ENCODE measurements at places on chromosomes 6 and 20. TPM values are rescaled to one million over a fixed set of nuclear protein-coding genes. Genes with fewer than 3 reads are reported as not detected.

GRCh38 chr6:14290772-14291330 is 173.3 kb downstream of the CD83 start:
- no peak for DNase-seq

DNA sequence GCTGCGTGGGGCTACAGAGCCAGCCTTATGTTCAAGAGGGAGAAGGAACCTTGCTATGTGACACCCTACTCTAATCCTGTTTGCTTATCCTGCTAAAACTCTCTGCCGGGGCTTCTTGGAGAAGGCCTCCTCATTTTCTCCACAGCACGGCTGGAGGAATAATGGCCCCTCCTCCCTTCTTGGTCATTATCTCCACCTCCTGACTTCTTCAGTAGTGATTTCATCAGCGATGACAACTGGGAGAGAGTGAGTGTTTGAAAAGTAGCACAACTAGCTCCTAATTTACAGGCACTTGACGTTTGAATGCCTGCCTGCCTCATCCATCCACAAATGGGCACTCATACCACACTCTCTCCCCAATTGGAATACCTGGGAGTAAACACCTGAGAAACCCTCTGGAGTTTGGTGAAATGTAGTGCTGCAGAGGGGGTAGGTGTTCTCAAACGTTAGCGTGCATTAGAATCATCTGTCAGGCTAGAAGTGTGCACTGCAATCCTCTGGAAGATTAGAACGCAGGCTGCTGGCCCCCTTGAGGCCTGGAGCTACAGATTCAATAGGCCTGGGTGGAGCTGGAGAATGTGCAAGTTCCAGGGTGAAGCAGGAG is 148.5 kb downstream of the FOXC1 start:
- DNase-seq: no peak

- no peak for DNase-seq
These were observed 68.0 kb upstream of the PIM1 start for GRCh38 chr6:37101991-37102298.

- no peak for DNase-seq
These were observed 491.3 kb upstream of the GJE1 start for GRCh38 chr6:141641406-141641805.

DNA sequence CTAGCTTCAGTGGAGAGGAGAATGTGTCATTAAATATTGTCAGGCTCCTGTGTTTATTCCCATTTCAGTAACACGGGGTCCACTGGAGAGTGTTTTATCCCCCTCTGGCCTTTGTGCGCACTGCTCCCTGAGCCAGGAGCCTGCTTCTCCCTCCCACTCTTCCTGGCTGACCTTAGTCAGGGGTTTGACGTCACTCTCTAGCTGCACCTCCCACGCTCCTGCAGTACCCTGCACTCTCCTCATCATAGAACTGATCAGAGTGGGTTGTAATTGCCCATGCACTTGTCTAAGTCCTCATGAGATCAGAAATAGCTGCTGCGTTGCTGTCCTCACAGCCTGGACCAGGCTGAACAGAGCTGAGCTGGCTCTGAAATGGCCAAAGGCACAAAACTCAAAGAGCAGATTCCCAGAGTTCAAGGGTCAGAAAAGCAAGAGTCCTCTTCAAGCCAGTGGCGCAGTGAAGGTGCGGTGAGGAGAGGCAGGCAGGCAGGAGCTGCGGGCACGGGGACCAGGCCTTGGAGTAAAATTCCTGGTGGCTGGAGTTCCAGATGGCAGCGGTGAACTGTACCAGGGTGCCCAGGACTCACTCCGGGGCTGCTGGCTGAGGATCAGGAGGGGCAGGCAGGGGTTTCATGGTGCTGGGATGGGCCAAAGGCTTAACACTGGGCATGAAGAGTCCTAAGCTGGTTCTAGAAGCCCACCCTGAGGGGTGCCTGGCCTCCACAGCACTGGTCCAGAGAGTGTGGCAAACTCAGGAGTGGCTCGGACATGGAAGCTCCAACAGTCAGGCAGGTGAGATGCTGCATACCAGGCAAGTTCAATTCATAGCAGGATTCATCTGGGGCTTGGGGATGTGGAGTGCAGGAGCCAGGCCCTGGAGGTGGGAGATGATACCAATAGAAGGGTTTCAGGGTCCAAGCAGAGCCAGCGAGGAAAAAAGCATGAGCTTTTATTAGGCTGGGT is 170.9 kb downstream of the SCP2D1 start:
- DNase-seq: peak; percentile 22

DNA sequence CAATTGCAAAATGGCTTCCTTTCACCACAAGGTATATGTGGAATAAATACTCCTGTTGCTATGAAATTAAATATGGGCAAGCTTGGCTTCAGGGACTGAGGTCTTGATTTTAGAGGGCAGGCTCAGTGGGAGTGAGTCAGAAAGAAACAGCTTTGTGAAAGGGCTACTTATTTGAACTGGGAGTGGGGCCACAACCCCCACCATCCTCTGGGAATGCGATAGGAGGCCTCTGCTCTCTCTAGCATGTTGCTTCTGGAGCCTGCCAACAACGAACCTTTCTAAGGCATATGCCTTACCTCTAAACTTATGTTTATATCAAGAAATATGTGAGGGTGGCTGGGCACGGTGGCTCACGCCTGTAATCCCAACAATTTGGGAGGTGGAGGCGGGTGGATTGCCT is 149.7 kb downstream of the LRRC1 start:
- DNase-seq: no peak

DNA sequence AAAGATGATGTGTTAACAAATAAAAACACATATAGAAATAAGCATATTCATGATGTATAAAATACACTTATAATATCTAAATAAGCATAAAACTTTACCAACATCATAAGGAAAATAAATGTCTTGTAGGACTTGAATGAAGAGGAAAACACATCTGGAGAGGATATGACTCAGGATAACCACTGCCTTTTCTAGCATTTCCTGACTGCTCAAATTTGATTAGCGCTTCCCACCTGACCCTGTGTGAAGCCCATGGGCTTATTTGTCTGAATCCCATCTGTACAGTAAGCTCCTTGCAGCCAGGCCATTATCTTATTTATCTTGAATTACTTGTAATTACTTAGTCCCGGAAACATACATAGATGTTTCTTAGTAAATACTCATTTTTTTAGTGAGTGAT is 608.6 kb downstream of the COL12A1 start:
- DNase-seq: no peak

GRCh38 chr6:44529146-44529905 is 141.8 kb downstream of the CDC5L start:
- DNase-seq: no peak

DNA sequence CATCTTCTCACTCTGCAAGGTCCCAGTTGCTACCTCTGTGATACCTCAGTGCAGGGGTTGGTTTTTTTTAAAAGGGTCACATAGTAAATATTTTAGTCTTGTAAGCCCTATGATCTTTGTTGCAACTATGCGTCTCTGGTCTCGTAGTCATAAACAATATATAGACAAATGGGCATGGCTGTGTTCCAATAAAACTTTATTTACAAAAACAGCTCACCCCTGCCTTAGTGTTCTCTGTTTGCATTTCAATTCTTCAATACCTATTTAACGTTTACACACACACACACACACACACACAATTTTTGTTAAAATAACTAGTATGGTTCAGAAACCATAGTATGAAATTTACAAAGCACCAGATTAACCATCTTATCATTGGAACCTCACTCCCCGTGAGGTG is 216.8 kb downstream of the PREX1 start:
- DNase-seq: no peak

DNA sequence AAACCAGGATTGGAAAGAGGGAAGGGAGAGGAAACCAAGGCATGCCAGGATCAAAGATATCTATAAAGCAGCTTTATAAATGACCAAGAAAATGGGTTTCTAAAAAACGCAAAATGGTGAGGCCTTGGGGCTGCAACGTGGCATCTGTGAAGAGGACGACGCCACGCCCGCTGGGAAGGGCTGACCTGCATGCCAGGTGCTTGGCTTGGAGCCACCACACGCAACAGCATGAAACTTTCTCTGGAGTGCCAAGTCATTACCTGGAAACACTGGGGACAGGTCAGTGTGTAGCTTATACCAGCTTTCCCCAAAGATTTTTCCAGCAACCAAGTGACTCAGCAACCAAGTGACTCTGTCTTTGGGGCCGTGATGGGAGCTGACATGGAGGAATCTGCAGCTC is 82.5 kb downstream of the POPDC3 start:
- DNase-seq: no peak

- no peak for DNase-seq
These were observed 37.8 kb downstream of the HFE start for GRCh38 chr6:26124781-26125685.

DNA sequence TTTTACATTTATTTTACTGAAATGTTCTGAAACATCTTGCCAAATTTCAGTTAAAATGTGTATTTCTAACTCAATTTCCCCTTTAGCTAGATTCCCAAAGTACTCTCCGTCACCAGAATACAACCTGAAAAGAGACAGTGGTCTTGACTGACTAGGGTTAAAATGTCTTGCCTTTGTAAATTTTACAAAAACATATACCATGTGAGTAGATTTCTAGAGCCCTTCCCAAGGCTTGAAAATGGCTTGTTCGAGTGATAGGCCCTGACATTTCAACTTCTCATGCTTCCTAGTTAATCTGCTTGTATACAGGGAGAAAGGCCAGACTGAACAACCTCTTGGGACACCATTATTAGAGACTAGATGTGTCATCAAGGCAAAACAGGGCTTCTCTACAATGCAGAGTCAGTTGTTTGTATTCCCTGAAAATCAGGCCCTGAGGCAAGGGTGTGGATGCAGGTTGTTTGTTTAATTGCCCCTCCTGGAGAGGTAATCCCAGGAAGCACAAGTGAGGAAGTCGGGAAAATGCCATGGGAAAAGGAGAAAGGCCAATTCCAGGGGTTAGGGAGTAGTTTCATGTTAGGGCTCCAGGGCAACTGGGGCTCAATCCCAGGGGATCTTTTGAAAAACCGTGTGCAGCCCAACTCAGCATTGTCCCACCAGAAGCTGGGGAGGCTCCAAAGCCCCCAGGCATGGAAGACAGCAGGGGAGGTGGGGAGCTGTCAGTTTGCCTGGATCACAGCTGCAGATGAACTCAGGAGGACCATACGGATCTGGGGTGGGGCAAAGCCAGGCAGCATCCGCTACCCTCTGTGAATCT is 11.6 kb upstream of the TFB1M start:
- no peak for DNase-seq

DNA sequence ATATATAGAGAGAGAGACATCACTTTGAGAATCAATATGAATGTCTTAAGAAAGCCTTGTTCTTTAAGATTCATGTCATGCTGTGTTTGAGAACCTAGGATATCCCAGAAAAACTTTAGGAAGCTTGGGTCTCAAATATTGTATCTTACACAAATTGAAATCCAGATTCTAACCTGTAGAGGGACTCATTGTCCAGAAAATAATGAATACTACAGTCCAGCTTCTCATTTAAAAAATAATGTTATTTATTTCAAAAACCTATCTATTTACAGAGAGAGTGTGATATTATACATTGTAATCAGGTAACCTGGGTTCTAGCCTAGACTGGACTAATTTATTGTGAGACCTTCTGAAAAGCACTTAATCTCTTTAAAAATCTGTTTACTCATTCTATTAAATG is 4.2 kb downstream of the RFX6 start:
- DNase-seq: no peak

The SLC22A3 gene
- polyA plus RNA-seq: 6.4 TPM

The DBNDD2 gene
- 22.7 TPM for polyA plus RNA-seq

The UNC93A gene
- polyA plus RNA-seq: 8.3 TPM

The GPLD1 gene
- 5.3 TPM for polyA plus RNA-seq

The NKX2-2 gene
- polyA plus RNA-seq: not detected

The FLRT3 gene
- polyA plus RNA-seq: 162 TPM

The MAFB gene
- 97.5 TPM for polyA plus RNA-seq

The LHFPL5 gene
- not detected for polyA plus RNA-seq

The IL20RA gene
- 2.1 TPM for polyA plus RNA-seq

The RRAGD gene
- polyA plus RNA-seq: 34.7 TPM

The LINC00237 gene
- polyA plus RNA-seq: not detected

The PCK1 gene
- 17.2 TPM for polyA plus RNA-seq

The HUS1B gene
- not detected for polyA plus RNA-seq
